ENCODE measurements at places on chromosomes 4 and X. TPM values are rescaled to one million over a fixed set of nuclear protein-coding genes. Genes with fewer than 3 reads are reported as not detected.

HS6ST2 gene
- 9.3 TPM for total RNA-seq

TIMP1 gene
- total RNA-seq: 59.6 TPM

GRCh38 chr4:182141061-182141460 is 102.1 kb upstream of the TENM3 start:
- DNase-seq: peak; percentile 49

GRCh38 chr4:19512086-19512485 is 739.6 kb upstream of the SLIT2 start:
- no peak for DNase-seq

TIMM17B gene
- 157 TPM for total RNA-seq

DNA sequence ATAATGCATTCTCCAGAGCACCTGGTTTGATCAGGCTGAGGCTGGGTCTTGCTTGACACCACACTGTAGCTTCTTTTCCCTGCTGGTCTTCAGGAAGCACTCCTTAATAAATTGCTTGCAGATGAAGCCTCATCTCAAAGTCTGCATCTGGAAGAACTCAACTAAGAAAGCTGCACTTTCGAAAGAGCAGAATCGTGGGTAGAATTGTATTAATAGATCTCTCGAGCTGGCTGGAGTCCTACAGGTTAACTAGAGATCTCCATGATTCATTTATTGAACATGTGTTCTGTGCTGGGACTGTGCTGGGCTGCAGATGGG is 152.7 kb downstream of the STK32B start:
- DNase-seq: no peak

DNA sequence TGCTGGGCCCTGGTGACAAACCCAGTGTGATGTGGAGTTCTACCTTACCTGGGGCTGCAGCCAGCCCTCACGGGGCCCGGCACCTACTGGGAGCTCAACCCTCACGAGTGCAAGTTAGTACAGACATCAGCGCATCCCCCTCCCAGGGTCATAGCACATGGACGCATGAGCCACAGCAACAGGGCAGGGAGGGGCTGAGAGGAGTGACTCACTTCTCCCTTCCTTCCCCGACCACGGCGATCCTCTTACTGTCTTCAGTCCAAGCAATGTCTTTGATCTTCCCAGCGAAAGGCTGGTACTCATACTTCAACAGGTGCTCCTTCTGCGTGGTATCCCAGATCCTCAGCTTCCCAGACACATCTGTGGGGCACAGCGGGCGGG is 17.8 kb downstream of the WDR1 start:
- no peak for DNase-seq

HSPA4L gene
- total RNA-seq: 1.2 TPM

- no peak for DNase-seq
These were observed 105.1 kb downstream of the FNIP2 start for GRCh38 chr4:158873795-158874401.

Measured in H7 (cell line).